ENCODE measurements at places on chromosomes 3 and 15. TPM values are rescaled to one million over a fixed set of nuclear protein-coding genes. Genes with fewer than 3 reads are reported as not detected.
A peak's percentile ranks its signal among the peaks of the same experiment; 100 is the strongest.

GRCh38 chr15:25874379-25874778, 11.3 kb upstream of the ATP10A start:
- DNase-seq = no peak

GRCh38 chr15:39124553-39125171, 456.2 kb upstream of the THBS1 start:
- no peak for DNase-seq

DNA sequence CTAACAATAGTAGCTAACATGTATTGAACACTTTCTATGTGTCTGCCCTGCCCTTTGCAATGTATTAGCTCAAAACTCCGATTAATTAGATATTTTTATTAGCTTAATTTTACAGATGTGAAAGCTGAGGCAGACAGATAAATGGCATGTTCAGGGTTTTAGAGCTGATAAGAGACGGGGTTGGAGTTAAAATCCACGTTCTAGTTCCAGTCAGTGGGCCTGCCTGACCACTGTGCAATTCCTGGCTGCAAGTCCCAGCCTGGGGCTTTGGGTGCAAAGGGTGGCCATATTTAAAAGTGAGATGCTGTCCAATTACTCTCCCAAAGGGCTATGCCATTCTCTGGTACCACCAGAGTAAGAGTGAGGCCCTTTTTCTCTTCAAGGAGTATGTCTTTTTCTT, 33.2 kb downstream of the FOXL2 start:
- no peak for DNase-seq

DNA sequence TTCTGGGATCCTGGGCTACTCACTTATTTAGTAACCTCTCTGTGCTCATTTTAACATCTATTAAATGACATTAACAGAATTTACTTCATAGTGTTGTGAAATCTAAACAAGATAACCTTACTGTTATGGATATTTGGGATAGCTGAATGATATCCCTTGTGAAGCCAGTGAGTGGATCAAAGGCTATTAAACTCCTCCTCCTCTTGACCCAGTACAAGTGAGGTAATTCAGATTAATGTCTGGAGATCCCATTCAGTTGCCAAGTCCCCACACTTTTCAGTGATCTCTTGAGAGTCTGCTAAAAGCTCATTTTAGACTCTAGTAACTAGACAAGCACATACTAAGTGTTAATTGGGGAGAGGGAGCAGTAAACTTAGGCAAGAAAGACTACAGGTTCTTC, 2.5 kb upstream of the ANKRD28 start:
- DNase-seq = no peak

GRCh38 chr15:65824031-65824743, 32.1 kb upstream of the DENND4A start:
- DNase-seq = no peak

- DNase-seq = no peak
Measured at GRCh38 chr3:60641354-60641753, 609.9 kb downstream of the FHIT start.

GRCh38 chr3:78343221-78343620, 1303.3 kb downstream of the ROBO2 start:
- DNase-seq = no peak

GRCh38 chr3:42214565-42215283, 51.3 kb downstream of the CCK start:
- DNase-seq = no peak

GRCh38 chr3:166663194-166663593, 716.9 kb downstream of the ZBBX start:
- no peak for DNase-seq

- no peak for DNase-seq
Measured at GRCh38 chr3:197253238-197253947, 45.0 kb downstream of the DLG1 start.

DNA sequence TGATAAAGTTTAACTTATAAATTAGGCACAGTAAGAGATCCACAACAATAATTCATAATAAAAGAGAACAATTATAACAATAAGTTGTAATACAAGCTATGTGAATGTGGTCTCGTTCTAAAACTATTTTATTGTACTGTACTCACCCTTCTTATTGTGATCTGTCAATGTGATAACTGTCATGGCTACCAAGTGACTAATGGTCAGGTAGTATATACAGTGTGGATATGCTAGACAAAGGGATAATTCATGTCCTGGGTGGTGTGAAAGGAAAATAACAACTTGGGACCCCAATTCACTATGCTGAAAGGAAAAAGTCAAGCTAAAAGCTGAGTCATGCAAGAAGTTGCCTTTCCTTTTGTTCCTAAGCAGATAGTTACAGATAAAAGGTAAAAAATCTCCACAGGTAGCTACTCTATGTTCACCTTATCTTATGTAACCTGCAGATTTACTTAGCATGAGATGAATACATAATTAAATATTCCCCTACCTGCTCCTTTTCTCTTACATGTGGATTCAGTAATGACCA, 10.7 kb upstream of the CYP8B1 start:
- DNase-seq = no peak

GRCh38 chr15:41610048-41610447, 50.2 kb upstream of the MGA start:
- no peak for DNase-seq

DNA sequence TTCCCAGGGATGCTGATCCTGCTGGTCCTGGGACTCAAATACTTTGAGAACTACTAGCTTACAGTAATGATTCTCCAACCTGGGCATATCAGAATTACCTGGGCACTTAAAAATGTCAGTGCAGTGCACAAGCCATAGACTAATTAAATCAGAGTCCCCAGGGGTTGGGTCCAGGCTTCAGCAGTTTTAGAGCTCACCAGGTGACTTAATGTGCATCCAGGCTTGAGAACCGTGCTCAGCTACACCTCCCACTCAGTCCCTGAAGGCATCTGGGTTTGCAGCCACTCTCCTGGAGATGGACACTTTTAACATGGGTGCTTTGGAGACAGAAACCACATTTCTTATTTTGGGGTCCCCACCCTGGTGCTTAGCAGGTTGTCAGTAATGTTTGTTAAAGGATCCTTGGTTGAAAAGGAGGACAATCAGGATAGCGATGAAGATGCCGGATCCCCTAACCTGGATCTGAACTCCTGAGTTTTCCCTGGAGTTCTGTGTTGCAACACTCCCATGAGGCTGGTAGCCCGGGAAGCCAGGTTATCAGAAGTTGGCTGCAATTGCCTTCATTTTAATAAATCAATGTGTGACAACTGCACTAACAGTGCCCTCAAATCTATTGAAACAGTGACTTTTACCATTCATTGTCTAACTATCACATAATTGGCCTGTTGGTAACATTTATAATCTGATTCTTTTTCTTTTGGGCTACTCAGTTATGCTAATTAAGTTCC, 48.1 kb downstream of the BFSP2 start:
- DNase-seq = no peak

DNA sequence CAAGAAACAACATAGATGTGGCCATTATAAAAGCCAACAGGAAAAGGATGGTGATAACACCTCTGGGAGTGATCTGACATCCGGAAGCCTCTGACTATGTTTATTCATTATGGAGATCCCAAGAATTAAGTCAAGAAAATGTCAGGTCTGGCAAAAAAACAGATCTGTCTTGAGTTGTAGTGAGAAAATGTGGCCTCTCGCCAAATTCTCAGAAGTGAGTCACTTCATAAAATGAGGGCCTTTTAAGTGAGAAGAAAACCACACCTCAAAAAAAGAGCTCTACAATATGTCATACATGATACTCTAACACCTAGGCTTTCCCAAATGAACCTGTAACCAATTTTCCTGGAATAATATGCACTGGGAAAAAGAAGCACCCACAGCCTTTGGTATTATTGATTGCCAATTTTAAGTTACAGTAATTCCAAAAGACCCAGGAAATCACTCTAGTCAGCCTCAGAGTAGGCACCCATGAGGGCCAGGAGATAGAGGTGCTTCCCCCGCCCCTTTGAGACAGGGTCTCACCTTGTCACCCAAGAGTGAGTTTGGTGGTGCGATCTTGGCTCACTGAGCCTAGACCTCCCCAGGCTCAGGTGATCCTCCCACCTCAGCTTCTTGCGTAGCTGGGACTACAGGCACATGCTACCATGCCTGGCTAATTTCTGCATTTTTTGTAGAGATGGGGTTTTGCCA, 38.0 kb downstream of the CCR3 start:
- no peak for DNase-seq

DNA sequence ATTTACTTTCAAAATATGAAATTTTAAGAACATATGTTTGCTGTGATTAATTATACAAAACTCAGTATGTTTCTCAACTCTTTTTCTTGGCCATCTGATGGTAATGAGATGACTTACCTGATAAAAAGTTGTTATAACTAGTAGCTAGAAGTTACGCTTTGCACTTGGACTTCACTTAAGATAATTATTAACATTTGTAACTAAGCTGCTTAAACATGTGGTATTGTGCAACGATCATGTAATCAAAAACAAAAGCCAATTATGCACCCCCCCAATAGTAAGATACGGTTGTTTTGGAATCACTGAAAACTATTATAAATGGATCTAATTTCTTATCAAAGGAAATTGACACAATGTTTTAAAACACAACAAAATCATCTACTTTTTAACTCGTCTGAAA, 342.9 kb downstream of the CNTN3 start:
- no peak for DNase-seq

DNA sequence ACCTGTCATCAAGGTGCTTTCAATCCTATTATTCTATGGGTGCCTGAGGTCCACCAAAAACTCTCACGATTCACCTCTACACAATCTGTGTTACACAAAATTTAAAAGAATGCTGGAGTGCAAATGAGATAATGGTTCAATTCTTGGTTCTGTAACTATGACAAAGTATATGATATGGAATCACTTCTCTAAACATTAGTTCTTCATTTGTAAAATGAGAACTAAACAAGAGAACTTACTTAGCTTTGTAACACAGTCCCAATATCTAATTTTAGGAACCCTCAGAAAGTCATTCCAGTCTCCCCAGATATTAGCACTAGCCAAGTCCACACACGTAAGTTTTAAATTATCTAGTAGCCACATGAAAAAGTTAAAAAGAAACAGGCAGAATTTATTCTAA, 111.5 kb downstream of the TBL1XR1 start:
- no peak for DNase-seq

- DNase-seq = no peak
Measured at GRCh38 chr15:63192619-63193206, 3.3 kb downstream of the RAB8B start.

- DNase-seq = peak; percentile 55
Measured at GRCh38 chr15:82105451-82106215, 59.8 kb upstream of the MEX3B start.

DNA sequence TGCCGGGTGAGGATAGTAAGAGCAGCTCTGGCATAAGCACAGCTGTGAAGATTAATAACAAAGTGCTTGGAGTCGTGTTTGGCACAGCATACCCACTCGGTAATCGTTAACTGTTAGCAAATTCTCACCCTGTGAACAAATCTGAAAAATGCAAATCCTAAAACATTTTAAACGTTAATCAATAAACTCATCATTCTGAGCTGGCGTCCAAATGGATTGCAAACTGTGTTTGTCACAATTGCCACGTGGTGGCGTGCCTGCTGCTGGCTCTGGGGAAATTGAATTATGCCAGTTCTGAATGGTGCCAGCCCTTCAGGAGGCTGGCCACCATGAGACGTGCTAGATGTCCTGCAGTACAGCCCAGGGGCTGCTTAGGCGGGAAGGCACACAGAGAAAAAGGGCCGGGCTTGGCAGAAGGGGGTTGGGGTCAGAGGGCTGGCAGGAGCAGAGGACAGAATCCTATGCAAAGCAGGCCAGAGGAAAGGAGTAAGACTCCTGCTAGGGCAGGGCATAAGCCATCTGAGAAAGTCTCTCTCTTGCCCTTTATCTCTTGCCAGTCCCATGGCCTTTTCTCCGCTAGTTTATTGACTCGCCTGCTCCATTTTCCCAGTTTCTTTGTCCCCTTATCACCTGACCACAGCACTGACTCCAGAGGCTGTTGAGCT, 22.1 kb upstream of the POLG start:
- no peak for DNase-seq

- no peak for DNase-seq
Measured at GRCh38 chr3:71219744-71220638, 363.5 kb downstream of the FOXP1 start.

- DNase-seq = no peak
Measured at GRCh38 chr3:56885453-56885852, 83.7 kb upstream of the ARHGEF3 start.

DNA sequence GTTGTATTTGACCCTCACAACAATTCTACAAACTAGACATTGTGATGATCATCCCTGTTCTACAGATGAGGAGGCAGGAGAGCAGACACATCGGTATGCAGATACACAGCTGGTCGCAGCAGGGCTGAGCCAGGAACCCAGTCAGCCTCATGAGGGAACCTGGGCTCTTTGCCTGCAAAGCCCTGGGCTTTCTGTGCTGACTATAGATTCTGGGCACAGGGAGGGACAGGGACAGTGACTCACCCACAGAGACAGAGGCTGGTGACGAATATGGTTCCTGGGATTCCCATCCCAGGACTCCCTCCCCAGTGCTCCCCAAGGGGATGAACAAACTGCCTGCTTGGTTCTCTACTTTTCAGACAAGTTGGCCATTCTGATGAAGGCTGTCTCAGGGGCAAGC, 3.8 kb upstream of the CAMP start:
- no peak for DNase-seq

DNA sequence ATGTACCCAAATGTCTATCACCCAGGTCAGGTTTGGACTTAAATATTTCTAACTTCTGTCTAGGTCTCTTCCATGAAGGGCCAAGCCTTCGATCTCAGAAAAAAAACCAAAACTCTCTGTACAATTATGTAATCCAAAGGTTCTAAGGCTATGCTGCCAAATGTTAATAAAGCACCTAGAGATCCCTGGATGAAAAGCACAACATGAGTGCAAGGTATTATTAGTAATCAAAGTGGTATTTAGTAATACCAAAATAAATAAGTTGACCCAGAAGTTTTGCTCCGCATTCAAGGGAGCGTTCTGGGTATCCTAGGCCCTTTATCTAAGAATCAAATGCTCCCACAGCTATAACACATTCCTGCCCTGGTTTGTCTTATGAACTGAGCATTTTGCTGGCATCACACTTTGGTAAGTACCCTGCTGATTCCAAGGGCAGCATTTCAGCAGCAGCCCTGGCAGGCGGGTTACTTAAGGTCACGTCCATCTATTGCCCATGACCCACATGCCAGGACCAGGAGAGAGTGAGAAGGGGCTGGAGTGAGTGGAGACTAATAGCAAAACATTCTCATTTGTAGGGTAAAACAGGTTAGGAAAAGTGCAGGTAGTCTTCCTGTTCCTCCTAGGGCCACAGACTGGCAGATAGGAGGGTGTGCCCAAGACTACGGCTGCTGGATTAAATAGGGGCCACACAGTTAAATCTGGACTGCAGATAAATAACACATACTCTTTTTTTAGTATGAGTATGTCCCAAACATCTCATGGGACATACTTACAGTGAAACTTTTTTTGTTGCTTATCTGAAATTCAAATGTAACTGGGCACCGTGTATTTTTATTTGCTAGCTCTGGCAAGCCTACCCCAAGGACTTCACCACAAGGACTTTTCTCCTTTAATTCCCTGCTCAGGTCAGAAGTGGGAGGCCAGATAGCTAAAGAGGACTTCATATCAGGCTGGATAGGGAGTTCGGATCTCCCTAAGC, 76.0 kb upstream of the SNRK start:
- DNase-seq = no peak

Gene UNC13C
- total RNA-seq = 2.9 TPM

Gene DNAH12
- 0.33 TPM for total RNA-seq

Gene MRPL46
- 25.0 TPM for total RNA-seq

Gene XCR1
- under 0.01 TPM for total RNA-seq

All from breast epithelium (tissue), 4 donors.